Renal pelvis (tissue), 12 donors: ENCODE measurements at places on chromosomes 6 and 20.

DNA sequence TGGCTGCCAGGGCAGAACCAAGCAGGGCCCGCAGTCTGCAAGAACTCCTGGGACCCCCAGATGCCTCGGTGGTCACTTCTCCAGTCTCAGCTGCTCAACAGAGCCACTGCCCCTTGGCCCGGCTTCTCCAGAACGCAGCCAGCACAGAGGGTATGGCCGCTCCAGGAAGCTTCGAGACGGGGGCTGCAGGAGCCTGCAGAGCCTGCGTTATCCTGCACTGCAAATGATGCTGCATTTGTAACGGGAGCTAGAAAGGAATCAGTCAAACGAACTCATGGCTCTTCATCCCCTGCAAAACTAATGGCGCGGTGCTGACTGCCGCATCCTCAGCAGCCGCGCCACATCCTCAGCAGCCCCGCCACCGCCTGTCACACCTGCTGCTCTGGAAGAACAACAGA lies 254.9 kb downstream of the TAF4 start:
- DNase-seq: no peak

- DNase-seq: no peak
Measured at GRCh38 chr6:6750594-6751265, 162.2 kb downstream of the LY86 start.

DNA sequence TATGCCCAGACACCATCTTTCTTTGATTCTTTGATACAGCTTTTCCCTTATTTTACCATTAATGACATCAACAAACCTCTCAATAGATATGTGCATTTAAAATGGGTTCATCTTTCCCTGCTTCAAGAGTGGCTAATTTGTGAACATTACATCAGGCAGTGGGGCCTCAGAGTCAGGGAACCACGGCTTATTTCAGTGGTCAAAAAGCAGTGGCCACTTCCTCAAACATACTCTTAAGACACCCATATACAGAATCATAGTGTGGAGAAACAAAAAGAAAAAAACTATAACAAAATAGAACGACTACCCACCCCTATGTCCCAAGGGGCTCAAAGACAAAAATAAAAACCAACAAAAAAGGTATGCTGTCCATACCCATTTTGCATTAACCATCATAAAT lies 12.9 kb downstream of the SALL4 start:
- DNase-seq: no peak

DNA sequence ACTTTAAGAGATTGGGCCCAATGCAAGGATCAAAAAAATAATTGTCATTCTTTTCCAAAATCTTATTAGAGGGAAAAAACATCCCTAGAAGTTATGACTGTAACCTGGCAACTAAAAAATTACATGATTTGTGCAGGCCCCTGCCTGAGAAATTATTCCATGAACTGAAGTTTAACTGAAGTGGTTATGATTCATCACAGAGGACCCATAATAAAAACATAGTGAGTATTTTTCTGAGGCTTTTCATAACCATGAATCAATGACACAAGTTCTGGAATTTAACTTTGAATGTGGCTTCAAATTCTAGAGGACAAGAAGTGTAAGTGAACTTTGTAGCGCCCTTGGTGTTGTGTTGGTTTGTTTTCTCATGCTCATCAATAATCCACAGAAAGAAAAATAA lies 31.1 kb upstream of the CARMIL1 start:
- no peak for DNase-seq

DNA sequence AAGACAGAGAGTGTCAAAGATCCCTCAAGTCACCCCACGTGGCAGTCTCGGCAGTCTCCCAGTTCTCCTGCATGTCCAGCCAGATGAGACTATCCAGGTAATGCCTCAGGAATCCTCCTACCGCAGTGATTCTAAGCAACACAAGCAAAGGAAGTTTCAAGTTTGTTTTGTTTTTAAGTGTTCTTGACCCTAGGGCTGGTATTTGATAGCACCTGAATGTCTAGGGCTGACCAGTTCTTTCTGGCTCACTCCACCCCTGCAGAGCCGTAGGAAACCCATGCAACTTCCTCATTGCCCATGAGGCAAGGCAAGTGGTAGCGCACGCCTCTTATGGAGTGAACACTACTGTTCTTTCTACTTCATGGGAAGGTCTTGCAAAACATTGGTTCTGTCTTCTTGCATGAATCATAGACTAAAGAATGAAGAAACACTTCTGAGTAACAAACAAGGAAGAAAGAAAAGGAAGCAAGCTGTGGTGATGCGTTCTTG lies 24.8 kb upstream of the FOXQ1 start:
- DNase-seq: peak; percentile 9
